ENCODE measurements at places on chromosomes 12 and 14.
A peak's percentile ranks its signal among the peaks of the same experiment; 100 is the strongest.

- DNase-seq = no peak
Measured at GRCh38 chr14:74502236-74503019, 8.9 kb downstream of the ISCA2 start.

DNA sequence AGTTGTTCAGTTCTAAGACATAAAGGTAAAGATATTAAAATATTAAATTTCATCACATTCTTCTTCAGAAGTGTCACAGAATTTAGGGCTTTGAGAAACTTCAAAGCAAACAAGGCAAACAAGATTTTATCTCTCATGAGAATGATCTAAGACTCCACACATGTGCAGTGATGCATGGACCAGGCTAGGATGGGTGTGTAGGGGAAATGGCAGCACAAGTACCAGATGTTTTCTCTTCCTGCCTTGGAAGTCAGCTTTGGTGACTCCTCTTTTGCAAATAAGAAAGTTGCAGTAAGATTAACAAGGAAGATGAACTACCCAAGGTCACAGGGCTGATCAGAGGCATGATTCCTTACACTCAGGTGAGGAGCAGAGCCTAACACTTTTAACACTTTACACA lies 163.8 kb upstream of the LMNTD1 start:
- DNase-seq = no peak

DNA sequence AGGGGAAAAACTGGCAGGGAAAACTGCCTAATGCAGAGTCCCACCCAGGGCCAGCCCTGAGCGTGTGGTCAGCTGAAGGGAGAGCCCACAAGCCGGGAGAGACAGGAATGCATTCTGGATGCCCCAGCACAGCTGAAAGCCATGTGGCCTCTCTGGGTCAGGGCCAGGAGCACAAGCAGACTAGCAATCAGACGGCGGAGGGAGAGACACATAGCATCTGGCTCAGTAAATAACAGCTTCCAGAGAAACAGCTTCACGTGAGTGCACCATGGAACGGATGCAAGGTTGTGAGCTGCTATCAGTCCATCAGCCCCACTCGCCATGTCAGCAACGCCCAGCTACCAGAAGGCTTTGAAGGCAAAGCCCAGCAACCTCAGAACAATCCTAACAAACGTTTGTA lies 28.2 kb upstream of the TMEM106C start:
- no peak for DNase-seq

DNA sequence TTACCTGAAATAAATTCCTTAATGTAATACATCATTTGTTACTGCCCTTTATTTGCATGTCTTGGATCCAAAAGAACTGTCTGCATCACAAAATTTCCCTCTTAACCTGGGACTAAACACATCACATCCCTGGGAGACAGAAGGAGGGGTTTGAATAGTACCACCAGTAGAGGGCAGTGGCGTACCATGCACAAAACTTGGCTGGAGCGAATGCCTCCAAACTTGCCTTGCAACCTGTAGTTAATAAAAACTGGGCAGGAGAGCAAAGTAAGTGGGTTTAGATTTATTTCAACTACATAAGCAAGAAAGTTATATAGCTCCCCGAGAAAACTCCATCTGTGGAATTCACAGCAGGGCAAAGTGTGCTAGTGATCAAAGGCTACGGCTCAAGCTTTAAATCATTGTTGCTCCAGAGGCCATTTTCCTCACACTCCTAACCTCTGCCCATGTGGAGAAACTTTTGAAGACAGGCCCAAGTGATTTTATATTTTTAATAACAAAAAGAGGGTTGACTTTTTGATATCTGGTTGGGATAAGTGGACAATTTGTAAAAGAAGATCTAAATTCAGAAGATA lies 1176.7 kb upstream of the SEL1L start:
- DNase-seq = no peak

- DNase-seq = no peak
Measured at GRCh38 chr14:93878871-93879270, 48.3 kb upstream of the FAM181A start.

GRCh38 chr12:40104461-40105264 lies 1.2 kb downstream of the SLC2A13 start:
- DNase-seq = peak; percentile 0

- DNase-seq = no peak
Measured at GRCh38 chr12:121813951-121814350, 10.1 kb downstream of the SETD1B start.

DNA sequence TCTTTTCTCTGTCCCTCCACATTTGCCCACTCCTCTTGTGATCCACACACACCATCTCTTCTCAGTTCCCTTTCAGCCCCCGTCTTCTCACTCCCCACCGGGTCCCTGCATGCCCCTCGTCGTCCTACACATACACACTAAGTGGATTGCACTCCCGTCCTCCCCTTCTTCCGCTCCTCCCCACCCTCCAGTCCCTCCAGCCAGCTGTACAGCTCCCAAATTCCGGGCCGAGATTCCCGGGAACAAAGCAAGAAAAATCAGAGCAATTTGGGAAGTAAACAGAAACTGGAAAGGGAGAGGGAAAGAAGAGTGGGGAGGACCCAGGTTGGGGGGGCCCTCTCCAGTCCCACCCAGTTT lies 282 bp upstream of the IGFBP6 start:
- DNase-seq = no peak

DNA sequence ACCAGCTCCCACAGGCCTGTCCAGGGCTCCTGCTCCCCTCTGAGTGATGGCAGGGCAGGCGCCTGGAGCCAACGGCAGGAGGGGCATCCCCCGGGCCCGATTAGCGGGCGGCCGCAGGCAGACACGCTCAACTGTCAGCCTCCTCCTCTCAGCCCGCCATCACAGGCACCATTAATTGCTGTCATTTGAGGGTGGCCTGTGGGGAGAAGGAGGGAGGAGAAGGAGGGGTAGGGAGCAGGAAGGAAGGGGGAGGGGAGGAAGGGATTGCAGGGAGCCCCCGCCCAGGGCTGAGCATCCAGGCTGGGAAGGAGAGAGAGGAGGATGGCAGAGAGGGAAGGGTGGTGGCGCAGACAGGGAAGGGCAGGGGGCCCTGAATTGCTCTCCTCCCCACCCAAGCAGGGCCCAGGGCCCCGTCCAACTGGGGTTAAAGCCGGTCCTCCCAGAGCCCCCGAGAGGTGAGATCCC lies 36.1 kb downstream of the NCOR2 start:
- no peak for DNase-seq

GRCh38 chr14:70721542-70721941 lies 79.8 kb downstream of the TTC9 start:
- no peak for DNase-seq

- no peak for DNase-seq
Measured at GRCh38 chr14:35682802-35683201, 126.3 kb downstream of the RALGAPA1 start.

DNA sequence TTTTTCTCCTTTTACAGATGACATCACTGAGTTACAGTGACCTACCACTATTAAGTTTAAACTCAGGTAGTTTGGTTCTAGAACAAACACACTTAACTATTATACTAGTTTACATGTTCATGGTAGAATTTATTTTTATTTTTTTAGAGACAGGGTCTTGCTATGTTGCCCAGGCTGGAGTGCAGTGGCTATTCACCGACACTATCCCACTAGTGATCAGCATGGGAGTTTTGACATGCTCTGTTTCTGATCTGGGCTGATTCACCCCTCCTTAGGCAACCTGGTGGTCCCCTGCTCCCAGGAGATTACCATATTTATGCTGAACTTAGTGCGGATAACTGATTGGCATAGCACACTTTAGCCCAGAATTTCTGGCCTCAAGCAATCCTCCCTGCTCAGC lies 66.4 kb upstream of the LTA4H start:
- no peak for DNase-seq

DNA sequence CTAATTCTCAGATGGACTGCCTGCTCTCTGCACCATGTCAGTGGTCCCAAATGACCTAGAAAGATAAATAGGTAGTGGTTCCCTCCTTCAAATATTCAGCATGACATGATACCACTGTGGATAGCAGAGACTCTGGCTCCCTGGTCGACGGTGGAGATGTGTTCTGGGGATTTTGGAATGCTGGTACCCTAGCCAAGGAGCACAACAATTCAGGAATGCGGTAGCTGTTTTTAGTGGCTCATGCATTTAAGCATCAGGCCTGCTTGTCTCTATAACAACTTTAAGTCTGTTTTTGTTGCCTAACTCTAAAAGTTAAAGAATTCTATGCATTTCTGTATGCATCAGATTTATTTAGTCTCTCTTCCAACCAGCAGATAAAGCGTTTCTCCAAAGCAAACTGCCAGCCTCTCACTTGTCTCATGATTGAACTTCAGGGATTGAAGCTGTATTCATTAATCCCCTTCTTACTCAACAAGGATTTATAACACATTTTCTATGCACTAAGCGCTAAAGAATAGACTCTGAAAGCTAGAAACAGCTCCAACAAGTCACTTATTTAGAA lies 164.9 kb upstream of the BMP4 start:
- no peak for DNase-seq

DNA sequence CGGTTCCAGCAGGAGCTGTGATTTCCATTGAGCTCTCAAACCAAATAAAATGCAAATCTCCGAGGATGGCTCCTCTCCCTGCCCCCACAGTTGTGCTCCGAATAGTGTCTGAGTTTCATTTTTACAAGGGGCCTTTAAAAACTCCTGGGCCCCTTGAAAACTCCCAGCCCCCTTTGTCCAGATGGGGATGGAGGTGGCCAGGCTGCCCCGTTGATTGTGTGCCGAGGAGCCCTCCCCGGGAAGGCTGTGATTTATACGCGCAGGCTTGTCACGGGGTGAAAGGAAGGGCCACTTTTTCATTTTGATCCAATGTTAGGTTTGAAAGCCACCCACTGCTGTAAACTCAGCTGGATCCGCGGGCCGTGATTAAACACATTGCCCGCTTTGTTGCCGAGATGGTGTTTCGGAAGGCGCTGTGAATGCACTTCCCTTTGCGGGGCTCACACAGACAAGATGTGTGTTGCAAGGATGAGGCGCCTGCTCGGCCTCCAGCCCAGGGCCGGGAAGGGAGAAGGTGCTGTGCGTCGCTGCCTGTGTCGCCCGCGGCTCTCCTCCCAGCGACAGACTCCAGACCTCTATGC lies 98.8 kb downstream of the TMEM132C start:
- no peak for DNase-seq

DNA sequence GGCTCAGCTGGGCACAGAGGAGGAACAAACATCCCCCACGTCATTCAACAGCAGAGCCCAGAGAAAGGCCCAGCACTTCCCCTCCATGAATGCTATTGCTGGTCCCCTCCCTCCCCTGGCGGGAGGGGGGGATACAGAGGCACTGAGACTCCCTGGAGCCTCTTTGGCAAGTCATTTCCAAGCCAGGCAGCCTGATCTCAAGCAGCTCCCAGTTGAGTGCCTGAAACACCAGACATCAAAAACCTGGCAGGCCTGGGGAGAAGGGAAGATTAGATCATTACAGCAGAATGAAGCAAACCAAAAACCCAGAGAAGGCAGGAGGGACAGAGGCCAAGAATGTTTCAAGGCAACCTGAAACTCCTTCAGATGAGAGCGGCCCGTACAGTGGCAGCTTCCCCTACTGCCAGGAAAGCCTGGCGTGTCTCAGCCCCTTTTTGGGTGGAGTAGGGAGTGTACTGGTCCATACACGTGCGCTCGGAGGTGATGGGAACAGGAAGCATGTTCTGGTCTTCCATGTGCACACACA lies 92.1 kb downstream of the LRRC74A start:
- DNase-seq = no peak

- no peak for DNase-seq
Measured at GRCh38 chr12:118082161-118082560, 21.2 kb upstream of the WSB2 start.

DNA sequence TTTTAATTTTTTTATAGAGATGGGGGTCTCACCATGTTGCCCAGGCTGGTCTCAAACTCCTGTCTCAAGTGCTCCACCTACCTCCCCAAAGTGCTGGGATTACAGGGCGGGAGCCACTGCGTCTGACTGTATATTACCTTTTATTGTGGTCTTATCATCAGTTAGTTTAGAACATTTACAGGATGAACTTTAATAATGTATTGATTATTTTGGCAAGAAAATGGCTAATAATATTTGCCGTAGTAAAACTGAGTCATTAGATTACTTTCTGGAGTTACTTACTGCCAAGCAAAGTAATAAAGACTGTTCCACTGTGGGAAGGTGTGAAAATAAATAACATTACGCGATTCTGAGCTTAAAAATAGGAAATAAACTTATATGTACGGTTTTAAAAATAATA lies 21.9 kb upstream of the KDM2B start:
- no peak for DNase-seq

GRCh38 chr12:131921866-131922769 lies 7.0 kb upstream of the PUS1 start:
- DNase-seq = no peak

GRCh38 chr14:57866199-57866705 lies 360 bp upstream of the SLC35F4 start:
- no peak for DNase-seq

DNA sequence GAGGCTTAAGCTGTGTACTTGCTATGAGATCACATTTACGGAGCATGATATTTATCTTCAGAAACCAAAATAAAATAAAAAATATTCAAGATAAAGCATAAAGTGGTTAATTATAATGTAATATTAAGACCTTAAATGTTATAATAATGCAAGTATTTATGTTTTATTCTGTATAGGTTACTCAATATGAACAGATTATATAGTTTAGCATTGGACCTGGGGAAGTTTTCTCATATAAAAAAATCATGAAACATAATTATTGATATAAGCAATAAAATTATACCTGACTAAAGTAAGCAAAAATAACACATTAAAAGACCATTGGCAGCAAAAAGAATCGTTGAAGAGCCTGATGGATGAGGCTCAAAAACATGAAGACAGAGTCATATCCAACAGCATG lies 516.2 kb downstream of the SLC16A7 start:
- DNase-seq = no peak

GRCh38 chr12:51335931-51336330 lies 10.5 kb downstream of the CELA1 start:
- DNase-seq = no peak

DNA sequence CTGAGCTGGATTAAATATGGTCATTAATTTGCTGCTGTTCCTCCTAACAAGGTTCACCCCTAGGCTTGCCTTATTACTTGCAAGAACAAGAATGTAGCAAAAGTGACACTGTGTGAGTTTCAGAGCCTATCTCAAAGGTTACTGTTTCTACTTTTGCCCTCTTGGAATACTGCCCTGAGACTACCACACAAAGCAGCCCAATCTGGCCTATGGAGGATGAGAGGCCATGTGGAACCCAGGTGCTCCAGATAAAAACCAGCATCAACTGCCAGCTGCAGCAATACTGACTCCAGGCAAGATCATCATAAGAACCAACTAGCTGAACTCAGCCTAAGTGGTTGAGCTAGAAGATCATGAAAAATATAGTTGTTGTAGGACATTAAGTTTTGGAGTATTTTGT lies 22.4 kb upstream of the SUPT16H start:
- DNase-seq = no peak

DNA sequence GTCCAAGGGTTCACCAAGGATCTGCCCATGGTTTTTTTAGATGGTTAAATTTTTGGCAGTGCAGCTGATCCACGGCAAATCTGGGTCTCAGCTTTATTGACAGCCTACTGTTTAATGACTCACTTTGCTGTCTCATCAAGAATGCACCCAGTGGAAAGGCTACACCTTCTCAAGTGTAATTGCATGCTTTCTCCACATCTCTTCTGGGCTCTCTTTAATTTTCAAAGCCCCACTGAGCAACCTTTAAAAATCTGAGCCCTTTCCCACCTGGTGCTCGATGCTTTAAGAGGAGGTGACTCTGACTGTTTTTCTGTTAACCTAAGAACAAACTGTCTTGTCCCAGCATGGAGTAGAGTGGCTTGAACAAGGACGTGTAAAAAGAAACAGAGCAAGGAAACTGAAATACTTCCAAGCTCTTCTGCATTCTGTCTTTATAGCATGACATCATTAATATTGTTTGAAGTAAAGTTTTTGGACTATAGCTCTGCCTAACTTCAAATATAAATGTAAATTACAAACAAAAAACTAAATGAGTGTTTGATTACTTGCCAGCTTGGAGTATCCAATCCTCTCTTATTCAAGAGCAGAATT lies 214.2 kb upstream of the KRR1 start:
- no peak for DNase-seq

All from T-cell (primary cell).